ENCODE measurements at places on chromosomes 2 and 18.

- no peak for DNase-seq
Measured at GRCh38 chr2:223052548-223053483, 826 bp downstream of the KCNE4 start.

GRCh38 chr2:42028571-42029148 is 19.2 kb upstream of the PKDCC start:
- no peak for DNase-seq

DNA sequence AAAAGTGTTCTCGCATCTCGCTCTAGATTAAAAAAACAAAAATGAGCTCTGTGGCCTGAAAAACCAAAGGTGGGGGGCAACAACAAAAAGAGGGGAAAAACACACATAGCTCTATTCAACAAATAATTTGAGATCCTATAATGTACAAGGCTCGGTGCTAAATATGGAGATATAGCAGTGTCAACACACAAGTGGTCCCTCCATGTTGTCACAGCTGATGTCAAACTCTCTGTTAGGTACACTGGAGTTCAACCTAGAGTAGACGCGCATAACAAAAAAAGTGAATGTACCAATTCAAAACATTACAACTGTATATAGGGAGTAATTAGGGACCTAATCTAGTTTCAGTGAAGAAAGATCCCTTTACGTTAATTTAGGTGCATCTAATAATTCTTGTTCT is 5.9 kb downstream of the NCL start:
- no peak for DNase-seq

GRCh38 chr2:186995092-186995491 is 146.1 kb upstream of the ZSWIM2 start:
- no peak for DNase-seq

DNA sequence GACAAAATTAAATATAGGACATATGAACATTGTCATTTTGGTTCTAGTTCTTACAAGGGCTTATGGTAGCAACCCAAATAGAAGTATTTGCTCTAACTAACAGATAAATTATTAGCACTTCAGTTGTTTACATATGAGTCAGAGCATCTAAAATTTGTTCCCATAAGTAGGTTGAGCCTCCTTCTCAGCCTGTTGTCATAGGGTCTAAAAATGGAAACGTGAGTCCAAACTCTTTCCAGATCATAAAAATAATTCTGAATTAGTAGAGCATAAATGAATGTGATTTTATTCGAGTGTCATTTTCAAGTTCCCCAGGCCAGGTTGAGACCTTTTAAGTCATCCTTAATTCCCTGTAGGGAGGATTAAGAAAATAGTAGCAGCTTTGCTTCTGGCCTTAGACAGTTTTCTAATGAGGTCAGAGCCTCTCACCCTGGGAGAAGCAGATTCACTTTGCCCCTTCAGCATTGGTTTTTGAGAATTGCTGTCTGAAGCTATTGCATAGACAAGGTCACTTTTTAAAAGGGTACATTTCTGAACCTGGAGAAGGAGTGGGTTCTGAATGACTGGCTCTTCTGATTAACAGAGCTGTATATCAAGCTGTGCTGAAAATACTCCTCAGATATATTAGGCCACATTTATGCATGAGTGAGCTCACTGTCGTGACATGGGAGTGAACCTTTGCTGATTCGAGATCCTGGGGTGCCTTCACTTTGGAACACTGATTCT is 164.3 kb downstream of the NEDD4L start:
- no peak for DNase-seq

All from AG09309 (cell line).